ENCODE measurements at places on chromosomes 1 and 21.

- no peak for DNase-seq
Measured at GRCh38 chr1:7633506-7634245, 137.4 kb upstream of the VAMP3 start.

GRCh38 chr1:71908871-71909390, 373.4 kb downstream of the NEGR1 start:
- no peak for DNase-seq

DNA sequence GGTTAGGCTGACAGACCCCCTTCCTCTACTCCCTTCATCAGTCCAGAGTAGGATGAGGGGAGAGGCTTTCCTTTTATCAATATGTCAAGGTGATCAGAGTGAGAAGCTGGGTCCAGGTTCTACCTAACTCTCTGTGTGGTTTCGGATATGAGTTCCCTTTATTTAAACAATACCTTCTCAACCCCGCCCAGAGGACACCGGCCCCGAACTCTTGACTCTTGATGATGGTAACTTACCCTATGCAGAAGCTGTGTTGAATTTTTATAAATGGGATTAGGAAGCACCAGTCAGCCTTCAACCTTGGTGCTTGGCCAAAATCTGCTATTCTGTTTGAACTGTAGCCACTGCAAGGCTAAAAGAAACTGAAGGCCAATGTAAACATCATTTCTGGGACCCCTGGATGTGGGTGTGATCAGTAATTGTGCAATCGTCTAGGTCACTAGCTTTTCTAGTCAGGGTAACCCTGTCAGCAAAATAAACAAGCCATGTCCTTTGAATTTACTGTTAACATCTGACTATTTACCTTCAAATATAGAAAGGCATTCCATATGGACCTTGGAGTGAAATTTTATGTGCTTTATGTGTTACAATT, 398.3 kb downstream of the SEC16B start:
- DNase-seq = no peak

DNA sequence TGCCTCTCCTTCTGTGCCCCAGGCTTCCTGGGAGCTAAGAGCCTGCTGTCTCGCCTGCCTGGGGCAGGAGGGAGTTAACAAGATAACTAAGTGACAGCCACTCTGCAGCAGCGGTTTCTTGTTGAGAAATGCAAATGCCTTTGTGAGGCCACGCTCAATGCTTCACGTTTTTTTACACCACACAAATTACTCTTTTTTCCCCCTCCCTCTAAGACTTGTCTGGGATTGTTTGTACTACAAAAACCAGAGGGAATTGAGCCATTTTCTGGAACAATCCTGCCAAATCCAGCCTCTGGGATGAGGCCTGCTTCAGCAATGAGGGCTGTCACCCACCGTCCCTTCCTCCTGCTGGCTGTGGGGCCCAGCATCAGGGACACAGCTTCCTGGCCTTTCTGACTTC, 119.6 kb downstream of the ACTL8 start:
- DNase-seq = no peak

GRCh38 chr1:214901718-214902117, 180.8 kb upstream of the KCNK2 start:
- no peak for DNase-seq

DNA sequence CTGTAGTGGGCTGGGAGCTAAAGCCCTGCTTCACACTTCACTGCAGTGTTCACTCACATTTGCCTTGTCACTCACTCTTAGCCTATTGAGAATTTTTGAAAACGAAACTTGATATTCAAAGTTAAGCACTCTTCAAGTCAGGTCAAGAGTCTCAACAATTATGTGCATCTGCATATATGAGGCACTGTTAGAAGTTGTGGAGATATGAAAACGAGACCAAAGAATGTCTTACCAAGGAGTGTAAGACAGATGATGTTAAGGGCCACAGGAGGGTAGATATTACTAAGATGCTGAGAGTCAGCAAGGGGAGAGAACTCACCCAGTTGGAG, 64.7 kb upstream of the GJA8 start:
- no peak for DNase-seq

DNA sequence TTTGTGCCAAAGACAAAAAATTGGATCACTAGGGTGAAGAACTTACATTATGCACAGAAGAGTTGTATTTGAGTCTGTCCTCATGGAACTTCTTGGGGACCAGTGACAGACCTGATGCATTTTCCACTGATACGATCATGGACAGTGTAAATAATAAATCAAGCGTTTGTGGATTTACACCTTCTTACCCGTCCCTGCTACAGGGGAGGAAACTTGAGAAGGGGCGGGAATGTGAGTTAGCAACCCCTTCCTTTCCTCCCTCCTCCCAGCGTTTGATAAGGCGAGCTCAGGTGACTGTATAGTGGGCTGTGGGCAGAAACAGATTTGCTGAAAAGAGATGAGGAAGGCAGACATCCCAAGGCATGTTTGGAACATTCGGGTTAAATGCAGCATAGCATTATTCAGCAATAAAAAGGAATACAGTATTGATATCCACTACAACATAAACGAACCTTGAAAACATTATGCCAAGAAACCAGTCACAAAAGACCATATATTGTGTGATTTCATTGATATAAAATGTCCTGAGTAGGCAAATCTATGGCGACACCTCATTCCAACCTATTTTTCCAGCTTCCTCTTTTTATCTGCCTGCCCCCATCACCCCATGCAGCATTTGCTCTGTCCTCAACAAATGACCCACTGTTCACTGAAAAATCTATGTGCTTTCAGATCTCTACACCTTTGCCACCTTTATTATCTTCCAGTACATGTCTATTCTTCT, 128.7 kb downstream of the ZZZ3 start:
- no peak for DNase-seq

DNA sequence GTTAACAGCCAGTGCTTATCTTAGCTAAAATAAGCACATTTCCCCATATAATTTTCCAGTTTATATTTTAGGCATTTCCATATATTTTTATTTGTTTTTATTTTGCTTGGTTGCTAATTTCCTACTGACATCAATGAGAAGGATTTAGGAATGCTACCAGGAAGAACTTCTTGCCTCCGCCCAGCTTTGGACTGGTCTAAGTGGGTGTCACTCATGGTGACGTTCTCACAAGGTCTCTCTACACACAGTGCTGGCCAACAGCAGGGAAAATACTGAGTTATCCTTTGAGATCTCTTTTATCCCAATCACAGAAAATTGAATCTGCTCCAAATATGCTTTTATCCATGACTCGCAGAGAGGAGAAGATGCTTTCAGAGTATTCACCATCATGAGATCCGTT, 13.2 kb downstream of the MX1 start:
- no peak for DNase-seq

DNA sequence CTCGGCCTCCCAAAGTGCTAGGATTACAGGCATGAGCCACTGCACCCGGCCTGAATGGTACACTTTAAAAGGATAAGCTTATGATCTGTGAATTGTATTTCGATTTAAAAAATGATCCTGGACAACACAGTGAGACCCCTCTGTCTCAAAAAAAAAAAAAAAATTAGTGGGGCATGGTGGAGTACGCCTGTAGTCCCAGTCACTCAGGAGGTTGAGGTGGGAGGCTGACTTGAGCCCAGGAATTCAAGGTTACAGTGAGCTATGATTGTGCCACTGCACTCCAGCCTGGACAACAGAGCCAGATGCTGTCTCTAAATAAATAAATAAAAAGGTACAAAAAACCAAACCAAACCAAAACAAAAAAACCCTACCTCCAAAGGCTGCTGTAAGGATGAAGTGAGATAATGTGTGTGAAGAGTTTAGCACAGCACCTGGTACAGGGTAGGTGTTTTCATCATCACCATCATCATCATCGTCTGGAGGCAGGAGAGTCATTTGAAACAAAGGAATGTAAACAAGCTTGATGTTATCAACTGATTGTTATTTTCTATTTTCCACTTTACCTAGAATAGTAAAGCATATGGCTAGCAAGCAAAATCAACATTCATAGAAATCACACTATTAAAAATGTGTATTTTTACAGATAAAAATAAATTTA, 22.5 kb upstream of the HTR1D start:
- no peak for DNase-seq

GRCh38 chr1:47663286-47663685, 225.4 kb downstream of the FOXD2 start:
- DNase-seq = no peak

DNA sequence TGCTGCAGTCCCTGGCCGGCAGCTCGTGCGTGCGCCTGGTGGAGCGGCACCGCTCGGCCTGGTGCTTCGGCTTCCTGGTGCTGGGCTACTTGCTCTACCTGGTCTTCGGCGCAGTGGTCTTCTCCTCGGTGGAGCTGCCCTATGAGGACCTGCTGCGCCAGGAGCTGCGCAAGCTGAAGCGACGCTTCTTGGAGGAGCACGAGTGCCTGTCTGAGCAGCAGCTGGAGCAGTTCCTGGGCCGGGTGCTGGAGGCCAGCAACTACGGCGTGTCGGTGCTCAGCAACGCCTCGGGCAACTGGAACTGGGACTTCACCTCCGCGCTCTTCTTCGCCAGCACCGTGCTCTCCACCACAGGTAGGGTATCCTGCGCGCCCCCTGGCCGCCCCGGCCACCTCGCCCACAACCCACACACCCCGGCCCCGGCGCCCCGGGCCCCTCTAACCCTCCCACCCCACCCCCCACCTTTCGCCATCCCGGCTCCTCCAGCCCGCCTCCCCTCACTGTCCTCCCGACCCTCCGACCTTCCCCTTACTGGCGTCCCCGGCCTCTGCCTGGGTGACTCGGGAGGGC, 352 bp downstream of the KCNK1 start:
- no peak for DNase-seq

All from GM12864 (cell line).